Chondrocyte (in vitro differentiated cells): ENCODE measurements at places on chromosomes 7 and 10.

DNA sequence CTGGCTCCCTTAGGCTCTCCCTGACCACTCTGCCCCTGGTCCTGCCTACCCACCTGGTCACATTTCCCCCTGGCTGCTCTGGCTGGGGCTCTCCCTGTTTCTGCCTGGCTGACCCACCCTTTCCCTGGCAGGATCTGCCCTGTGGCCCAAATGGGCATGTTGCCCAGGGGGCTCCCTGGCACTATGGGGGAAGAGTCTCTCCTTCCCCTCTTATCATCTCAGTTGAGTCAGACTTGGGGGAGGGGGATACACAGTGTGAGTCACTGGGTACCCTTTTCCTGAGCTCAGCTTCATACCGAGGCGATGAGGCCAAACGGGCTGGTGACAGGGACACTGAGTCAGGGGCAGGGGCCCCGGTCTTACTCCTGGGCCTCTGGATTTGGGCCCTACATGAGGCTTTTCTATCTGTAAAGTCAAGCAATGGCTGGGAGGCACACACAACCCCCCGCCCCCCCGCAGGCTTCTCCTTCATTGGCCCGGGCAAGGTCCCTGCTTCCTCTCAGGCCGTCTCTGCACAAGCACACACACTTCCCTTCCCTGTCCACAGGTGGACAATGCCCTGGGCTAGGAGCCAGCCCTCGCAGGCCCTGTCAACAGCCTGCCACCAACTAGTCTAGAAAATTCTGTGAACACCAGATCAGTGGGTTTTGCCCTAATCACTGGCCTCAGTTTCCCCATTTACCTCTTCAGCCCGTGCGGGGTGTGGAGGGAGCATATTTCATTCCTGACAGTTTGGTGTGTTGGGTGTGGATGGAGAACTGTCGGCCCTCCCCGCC, 627 bp upstream of the FLNC start:
- no peak for DNase-seq

GRCh38 chr10:112815269-112816032, 134.6 kb upstream of the TCF7L2 start:
- DNase-seq, result no peak

DNA sequence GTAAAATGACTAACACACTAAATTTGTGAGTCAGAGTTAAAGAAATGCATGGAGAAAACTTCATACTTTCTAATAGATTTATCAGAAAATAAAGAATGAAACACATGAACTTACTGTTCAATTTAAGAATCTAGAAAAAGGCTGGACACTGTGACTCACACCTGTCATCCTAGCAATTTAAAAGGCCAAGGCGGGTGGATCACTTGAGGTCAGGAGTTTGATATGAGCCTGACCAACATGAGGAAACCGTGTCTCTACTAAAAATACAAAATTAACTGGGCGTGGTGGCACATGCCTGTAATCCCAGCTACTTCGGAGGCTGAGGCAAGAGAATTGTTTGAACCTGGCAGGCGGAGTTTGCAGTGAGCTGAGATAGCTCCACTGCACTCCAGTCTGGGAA, 1106.2 kb upstream of the LRRN3 start:
- DNase-seq, result no peak

- no peak for DNase-seq
These were observed 45.8 kb downstream of the RNLS start for GRCh38 chr10:88537322-88537721.

- DNase-seq, result no peak
These were observed 169.9 kb upstream of the ADO start for GRCh38 chr10:62634576-62634975.
